Left renal pelvis (tissue), 4 donors: ENCODE measurements at places on chromosomes 11 and 22. TPM values are rescaled to one million over a fixed set of nuclear protein-coding genes. Genes with fewer than 3 reads are reported as not detected.

Gene CD248
- polyA plus RNA-seq: 67.5 TPM

Gene CCDC188
- polyA plus RNA-seq: 1.4 TPM

DNA sequence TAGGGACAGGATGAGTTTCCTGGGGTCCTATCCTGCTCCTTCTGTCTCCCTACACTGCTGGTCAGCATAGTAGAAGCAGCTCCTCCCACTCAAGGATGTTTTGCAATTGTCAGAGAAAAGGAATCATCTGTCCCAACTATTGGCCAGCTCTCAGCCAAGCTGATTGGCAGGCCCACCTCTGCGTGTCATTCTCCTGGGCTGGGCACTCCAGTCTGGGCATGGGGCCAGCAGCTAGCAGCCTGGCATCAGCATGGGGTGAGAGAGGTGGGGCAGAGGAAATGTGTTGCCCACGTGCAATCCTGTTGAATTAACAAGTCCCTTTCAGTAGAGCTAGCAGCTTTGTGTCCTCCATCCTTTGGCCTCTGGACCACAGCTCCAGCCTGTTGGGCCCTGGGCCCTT, 14.1 kb downstream of the ANKK1 start:
- no peak for DNase-seq

DNA sequence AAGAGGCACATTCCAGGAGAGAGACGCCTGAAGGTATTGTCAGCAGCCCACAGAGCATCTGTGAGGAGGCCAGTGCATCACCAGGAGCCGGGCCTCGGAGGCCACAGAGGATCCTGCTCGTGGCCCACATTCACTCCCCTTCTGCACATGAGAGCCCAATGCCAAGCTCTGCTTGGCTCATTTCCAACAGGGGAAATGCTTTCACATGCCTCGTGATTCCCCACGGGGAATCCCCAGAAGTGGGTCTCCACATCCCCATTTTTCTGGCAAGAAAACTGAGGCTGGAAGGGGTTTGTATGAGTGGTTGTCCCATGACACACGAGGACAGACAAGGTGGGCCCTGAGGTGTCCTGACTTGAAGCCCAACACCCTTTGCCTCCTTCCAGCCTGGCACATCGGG, 34.4 kb downstream of the TP53I11 start:
- DNase-seq: no peak

Gene PGA5
- 0.21 TPM for polyA plus RNA-seq

DNA sequence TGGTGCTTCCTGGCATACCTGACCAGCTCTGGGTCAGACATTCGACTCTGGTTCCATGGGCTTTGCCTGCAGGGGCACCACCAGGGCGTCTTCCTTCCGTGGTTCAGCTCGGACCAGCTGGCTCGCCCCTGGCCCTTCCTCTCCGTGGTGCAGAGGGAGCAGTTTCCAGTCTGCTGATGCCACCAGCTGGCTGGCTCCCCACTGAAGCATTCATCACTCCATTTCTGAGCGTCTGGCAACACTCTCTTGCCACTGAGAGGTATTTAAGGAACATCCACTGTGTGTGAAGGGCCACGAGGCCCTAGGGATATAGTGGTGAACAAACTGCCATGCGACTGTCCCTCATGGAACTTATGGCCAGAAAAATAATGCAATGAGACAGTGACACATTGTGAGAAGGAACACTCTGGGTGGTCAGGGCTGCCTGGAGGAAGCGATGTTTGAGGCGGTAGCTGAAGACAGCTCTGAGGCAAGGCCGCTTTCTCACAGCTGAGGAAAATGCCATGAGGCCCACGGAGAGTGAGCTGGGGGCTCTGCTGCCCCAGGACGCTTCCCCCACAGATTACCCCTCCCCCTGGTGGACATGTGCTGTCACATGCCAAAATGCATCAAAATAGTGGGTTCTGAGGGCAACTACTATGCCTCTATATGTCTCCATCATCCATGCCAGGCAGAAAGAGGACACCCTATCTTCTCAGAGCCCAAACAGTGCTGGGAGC, 44.9 kb upstream of the ARFGAP3 start:
- DNase-seq: no peak

DNA sequence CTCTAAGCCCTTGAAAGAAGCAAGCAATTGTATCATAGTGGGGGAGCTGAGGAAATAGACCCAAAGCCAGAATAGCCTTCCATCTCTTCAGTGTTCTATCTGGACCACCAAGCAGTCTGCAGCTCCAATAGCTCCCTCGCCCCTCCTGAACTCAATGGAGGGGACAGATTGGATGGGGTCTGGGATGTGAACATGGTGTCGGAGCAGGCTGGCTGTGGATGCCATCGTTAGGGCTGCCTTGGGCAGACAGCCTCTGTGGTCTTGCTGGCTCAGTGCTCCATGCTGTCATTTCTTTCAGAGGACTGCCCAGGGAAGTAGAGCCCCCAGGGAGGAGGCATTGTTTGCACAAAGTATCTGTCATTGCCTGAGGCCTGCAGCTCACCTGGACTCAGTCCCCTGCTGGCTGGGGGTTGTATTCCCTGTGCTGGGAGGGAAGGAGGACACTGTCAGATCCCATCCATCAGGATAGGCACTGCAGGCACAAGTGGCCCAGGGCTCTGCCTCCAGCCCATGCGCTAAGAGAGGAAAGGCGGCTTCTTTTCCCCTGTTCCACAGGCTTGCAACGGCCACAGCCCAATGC, 537.7 kb downstream of the BUD13 start:
- no peak for DNase-seq

Gene MYEOV
- polyA plus RNA-seq: 4.2 TPM
